T-helper 2 cell treated with Interferon-gamma antibody and Interleukin-4, amounts not matched to agents 5 μg/mL and 100 μg/mL, for 36 hours (primary cell): ENCODE measurements at places on chromosomes 4 and X.

DNA sequence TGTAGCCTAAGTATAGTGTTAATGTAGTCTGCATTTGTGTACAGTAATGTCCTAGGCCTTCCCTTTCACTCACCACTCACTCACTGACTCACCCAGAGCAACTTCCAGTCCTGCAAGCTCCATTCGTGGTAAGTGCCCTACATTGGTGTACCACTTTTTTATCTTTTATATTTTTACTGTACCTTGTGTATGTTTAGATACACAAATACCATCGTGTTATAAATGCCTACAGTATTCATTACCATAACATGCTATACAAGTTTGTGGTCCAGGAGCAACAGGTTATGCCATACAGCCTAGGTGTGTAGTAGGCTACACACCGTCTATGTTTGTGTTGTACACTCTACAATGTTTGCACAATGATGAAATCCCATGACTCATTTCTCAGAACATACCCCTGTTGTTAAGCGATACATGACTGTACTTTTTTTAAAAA is 15.4 kb downstream of the TSPAN5 start:
- no peak for DNase-seq

- no peak for DNase-seq
Observed at GRCh38 chr4:169047956-169048355, 37.9 kb upstream of the CBR4 start.

- DNase-seq: no peak
Observed at GRCh38 chr4:53889326-53890055, 174.9 kb downstream of the CHIC2 start.

DNA sequence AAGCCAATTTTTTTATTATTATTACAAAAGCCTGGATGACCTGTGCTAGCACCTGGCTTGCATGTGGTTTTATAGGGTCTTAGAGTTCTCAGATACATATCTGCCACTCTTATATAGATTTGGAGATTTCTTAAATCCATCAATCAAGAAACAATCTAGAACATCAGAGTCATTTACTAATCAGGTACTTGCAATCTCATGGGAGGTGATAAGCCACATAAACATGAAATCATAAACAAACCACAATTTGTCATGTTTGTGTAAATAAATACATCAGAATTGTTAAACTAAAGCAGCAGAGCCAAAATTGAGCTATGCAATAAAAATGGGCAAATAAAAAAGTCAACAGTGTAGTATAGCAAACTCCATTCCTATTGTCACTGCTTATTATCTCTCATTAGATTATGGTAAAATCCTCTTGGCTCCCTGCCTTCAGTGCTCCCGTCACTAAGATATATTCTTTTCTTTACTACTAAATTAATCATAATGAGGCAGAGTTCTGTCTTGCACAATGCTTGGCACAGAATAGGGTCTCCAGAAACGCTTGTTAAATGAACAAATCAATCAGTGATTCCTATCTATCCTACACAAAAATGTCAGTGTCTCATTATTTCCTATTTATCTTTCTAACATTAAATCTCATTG is 108.7 kb upstream of the TTC29 start:
- no peak for DNase-seq

DNA sequence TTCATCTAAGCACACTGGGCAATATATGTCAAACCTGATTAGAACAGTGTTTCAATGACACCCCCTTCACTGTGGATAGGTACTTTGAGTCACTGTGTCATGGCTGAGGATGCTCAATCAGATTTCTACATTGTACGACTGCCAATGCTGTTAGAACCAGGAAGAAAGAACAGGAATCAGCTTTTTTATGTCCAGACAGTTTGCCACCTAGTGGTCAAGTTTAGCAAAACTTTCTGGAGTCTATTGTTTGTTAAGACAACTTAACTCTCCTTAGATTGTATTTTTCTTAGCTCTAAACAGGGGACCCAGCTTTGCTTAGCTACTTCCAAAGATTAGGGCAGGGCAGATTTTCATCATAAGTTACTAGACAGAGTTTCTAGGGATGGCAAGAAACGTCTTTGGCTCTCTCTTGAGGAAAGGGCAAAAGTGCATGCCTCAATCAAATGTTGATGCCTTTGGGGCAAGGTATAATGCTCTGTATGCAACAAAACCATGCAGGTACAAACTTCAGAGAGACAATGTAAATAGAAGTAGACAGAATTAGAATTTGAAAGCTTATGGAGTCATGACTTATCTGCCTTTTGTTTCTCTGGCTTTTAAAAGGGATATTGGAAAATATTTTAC is 40.5 kb upstream of the BMP3 start:
- no peak for DNase-seq

DNA sequence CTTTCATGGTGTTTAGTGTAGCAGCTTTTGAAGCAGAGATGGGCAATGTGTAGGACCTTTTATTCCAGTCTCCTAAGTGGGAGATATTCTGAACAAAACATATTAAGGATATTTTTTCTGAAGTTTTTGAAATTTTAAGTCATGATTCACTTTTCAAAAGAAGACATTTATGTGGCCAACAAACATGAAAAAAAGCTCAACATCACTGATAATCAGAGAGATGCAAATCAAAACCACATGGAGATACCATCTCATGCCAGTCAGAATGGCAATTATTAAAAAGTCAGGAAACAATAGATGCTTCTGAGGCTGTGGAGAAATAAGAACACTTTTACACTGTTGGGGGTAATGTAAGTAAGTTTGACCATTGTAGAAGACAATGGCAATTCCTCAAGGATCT is 76.0 kb downstream of the FAT4 start:
- DNase-seq: no peak
